ENCODE measurements at places on chromosomes 1 and 21. TPM values are rescaled to one million over a fixed set of nuclear protein-coding genes. Genes with fewer than 3 reads are reported as not detected.

The SPATA1 gene
- polyA plus RNA-seq: 0.24 TPM

The PLEKHN1 gene
- 4.2 TPM for polyA plus RNA-seq

The BNIPL gene
- 1.9 TPM for polyA plus RNA-seq

The GNL2 gene
- 27.1 TPM for polyA plus RNA-seq

GRCh38 chr1:155191904-155192303 is 15.8 kb downstream of the THBS3 start:
- DNase-seq: no peak

- no peak for DNase-seq
These were observed 801 bp downstream of the TRAF5 start for GRCh38 chr1:211327346-211327921.

GRCh38 chr1:228018961-228019721 is 12.3 kb downstream of the WNT3A start:
- DNase-seq: no peak

GRCh38 chr1:117363571-117364048 is 3.6 kb upstream of the MAN1A2 start:
- DNase-seq: no peak

- DNase-seq: no peak
These were observed 80.6 kb downstream of the ERG start for GRCh38 chr21:38417726-38418125.

Measured in urinary bladder (tissue), 4 donors.